ENCODE measurements at places on chromosomes 12 and 14.

DNA sequence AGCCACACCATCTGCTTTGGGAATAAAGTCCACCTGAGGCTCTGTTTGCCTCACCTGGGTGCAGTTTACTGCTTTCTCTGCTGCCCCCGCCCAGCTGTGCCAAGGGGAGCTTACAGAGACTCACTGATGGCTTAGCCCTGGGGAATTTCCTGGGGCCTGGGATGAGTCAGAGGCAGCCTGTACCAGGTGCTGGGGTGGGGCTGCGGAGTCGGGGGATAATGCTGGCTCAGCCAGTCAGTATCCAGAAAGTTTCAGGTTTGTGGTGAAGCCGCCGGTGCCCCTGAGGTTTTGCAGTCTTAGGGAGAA, 22.3 kb downstream of the PLEKHG3 start:
- no peak for DNase-seq

DNA sequence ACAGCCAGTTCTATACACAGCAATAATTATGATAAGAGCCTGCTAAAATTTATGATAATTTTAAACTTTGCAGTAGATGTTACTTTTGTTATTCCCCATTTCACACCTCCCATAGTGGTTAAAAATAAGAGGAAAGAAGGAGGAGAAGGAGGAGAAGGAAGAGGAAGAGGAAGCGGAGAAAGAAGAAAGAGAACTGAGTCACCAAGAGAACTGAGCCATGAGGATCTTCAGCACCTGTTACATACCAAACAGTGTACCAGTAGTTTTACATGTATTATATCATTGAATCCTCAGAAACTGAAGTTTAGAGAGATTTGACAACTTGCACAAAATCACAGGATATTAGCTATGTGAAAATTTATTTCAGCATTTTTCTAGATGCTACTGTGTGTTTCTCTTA, 3.9 kb downstream of the CD163 start:
- DNase-seq, result no peak

DNA sequence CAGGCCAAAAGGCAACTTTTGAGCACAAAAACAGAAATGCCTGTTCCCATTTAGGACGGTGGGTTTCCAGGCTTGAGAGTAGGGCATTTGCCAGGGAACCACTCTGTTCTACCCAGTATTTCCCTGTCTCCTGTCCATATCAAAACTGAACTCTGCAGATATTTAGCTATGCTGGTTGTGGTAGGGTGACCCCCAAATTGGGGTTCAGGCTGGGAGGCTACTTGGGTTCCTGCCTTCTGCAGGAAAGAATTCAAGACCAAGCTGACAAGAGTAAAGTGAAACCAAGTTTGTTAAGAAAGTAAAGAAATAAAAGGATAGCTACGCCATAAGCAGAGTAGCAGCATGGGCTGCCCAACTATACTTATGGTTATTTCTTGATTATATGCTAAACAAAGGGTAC, 3.6 kb upstream of the BLTP3B start:
- DNase-seq, result no peak

DNA sequence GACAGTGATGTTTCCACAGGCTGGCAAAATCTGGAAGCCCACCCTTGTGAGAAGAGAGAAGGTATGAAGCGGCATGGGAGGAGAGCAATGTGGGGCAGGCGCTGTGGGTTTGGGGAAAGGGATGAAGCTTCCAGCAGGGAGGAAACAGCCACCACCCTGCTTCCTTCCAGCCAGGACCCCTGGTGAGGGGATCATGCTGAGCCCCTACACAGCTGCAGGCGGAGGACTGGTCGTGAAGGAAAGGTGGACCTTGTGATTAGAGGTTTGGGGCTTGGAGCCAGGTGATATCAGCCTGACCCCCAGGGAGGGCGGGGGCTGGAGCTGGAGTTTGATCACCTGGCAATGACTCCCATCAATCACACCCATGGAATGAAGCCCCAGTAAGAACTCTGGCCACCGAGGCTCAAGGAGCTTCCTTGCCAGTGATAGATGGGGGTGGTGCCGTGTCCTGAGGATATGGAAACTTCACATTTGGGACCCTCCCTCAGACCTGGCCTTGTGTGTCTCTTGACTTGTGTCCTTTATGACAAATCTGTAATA, 48.6 kb downstream of the RIMBP2 start:
- no peak for DNase-seq

GRCh38 chr14:86756521-86757190, 1226.7 kb downstream of the FLRT2 start:
- DNase-seq, result no peak

DNA sequence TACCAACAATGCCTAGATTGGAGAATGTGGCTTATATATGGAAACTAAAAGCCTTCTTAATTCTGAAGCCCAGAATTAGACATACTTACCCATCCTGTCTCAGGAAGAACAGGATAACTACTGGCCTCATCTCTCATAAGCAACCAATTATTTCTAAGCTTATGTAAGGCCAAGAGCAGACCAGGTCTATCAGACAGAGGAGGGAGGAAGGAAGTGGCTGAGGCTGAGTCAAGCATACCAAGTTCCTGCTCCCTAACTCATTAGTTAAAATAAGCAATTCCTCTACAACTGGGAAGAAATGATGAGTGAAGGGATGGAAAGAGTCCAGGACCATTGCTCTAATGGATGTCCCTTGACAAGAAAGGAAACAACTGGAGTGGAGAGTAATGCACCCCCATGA, 27.0 kb upstream of the INSM2 start:
- no peak for DNase-seq

DNA sequence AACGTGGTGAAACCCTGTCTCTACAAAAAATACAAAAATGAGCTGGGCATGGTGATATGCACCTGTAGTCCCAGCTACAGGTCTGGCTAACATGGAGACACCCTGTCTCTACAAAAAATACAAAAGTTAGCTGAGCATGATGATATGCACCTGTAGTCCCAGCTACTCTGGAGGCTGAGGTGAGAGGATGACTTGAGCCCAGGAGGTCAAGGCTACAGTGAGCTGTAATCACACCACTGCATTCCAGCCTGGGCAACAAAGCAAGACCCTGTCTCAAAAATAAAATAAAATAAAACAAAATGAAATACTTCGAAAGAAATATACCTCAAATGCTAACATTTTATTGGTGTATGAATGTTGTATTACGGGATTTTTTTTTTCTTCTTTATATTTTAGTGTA, 107.6 kb upstream of the EGLN3 start:
- no peak for DNase-seq

DNA sequence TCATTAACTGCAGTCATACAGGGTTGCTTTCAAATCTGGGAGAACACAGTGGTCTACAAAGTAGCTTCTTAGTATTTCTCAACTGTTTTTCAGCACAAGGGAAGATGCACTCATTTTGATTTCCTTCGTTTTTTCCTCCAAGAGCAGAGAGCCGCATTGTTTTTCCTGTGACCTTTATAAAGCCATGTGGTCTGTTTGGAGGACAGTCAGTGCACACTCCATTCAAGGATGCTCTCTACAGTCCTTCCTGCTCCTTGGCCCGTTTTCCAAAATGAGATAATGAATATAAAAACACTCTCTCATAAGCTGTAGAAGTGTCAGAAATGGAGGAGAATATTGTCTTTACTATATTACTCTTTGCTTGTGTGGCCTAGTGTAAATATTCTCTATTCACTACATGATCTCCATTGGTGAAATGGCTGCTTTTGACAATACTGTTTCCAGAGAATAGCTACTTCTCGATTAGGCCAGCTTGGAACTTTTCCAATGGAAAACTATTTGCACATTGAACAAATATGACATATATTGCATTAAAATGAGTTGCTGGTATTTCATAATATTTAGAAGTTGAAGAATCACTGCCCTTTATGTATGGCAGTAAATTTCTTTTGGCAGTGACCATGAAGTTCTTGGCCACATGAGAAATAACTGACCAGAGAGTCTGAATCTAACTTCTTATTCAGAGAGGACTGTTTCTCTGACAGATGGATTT, 393.1 kb upstream of the RGS6 start:
- DNase-seq, result no peak

DNA sequence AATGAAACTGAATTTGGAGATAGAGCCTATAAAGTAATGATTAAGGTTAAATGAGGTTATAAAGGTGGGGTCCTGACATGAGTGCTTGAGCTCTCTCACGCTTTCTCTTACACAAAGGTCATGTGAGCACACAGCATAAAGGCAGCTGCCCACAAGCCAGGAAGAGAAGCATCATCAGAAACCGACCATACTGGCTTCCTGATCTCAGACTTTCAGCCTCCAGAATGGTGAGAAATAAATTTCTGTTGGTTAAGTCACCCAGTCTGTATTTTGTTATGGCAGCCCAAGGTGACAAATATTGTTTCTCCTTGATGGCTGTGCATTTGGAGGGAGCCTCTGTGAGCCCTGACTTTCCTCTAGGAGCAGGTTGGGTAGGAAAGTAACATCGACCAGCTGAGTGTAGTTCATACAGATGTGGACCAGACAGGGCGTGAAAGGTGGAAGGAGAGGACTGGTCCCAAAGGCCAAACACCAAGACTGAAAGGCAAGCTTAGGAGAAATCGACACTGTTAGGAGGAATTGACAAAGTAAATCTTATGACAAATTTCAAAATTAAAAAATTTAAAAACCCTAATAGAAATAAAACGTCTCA, 97.6 kb upstream of the SLC38A2 start:
- no peak for DNase-seq

- DNase-seq, result no peak
These were observed 14.2 kb upstream of the FZD10 start for GRCh38 chr12:130147875-130148596.

DNA sequence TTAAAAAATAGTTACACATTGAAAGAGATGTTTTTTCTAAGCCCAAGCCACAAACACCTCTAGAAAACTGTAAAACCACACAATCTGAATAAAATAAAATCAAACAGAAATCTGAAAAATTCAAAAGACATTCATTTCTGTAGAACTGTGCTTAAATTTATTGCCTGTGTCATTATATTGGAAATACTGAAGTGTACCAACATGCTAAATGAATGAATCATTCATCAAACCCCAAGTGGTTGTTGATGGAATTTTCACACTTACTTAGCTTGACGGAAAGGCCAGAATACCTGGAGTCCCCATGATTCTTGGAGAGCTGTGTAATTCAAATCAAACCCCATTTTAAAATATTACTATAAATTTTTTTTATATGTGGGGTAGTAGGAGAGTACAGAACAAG, 2.7 kb downstream of the KITLG start:
- DNase-seq, result no peak

DNA sequence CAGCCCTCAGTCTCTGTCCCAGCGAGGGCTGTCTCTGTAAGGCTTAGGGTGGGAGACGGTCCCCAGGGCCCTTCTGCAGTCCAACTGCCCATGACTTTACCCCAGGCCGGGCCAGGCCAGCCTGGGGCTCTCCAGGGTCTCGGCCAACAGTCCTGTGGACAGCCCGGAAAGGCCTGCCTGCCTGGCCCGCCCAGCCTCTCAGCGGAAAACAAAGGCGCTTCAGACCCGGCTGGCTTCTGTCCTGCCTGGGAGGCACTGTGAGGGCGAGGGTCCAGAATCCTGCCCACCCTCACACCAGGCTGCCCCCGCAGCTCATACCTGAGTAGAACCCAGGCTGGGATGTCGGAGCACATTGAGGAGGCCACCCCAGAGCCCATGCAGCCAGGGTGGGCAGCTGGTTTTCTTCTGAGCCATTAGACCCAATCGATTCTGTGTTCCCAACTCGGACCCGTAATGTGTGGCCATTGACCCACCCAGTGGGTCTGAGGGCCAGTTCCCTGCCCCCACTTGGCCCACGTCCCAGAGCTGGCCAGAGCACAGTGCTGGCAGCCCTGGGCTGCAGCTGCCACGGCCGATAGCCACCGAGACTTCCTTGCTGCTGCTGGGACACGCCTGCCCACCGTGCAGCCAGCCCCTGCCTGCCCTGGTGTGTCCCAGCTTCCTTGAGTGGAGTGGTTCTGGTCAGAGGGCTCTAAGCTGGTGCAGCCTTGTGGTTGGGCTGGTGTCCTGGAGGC, 1.6 kb downstream of the CRIP2 start:
- DNase-seq, result no peak

GRCh38 chr14:88823968-88824313, 510 bp upstream of the TTC8 start:
- no peak for DNase-seq

GRCh38 chr14:34875031-34875922, at the start of gene BAZ1A:
BAZ1A (minus strand) TSS chr14:34875360; CDS start chr14:34874604, 756 bp downstream.
- DNase-seq, result peak; percentile 86

GRCh38 chr12:106682594-106683234, 91.8 kb upstream of the RIC8B start:
- no peak for DNase-seq

DNA sequence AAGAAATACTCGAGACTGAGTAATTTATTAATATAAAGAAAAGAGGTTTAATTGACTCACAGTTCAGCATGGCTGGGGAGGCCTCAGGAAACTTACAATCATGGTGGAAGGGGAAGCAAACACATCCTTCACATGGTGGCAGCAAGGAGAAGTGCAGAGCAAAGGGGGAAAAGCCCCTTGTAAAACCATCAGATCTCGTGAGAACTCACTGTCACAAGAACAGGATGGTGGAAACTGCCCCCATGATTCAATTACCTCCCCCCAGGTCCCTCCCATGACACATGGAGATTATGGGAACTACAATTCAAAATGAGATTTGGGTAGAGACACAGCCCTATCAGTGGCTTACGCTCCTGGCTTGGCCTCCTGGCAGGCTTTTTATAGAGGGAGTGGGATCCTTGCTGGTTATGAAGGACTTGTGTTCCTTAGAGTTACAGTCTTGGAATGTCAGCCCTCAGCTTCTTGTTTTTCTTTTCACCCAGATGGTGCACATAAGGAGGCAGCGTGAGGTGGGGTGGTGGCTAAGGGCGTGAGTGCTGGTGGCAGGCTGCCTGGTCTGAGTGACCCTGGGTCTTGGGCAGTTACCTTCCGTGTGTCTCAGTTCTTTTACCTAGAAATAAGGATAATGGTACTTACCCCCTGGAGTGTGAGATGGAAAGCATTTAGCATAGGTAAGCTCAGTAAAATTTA, 25.7 kb downstream of the TRAF3 start:
- DNase-seq, result no peak

DNA sequence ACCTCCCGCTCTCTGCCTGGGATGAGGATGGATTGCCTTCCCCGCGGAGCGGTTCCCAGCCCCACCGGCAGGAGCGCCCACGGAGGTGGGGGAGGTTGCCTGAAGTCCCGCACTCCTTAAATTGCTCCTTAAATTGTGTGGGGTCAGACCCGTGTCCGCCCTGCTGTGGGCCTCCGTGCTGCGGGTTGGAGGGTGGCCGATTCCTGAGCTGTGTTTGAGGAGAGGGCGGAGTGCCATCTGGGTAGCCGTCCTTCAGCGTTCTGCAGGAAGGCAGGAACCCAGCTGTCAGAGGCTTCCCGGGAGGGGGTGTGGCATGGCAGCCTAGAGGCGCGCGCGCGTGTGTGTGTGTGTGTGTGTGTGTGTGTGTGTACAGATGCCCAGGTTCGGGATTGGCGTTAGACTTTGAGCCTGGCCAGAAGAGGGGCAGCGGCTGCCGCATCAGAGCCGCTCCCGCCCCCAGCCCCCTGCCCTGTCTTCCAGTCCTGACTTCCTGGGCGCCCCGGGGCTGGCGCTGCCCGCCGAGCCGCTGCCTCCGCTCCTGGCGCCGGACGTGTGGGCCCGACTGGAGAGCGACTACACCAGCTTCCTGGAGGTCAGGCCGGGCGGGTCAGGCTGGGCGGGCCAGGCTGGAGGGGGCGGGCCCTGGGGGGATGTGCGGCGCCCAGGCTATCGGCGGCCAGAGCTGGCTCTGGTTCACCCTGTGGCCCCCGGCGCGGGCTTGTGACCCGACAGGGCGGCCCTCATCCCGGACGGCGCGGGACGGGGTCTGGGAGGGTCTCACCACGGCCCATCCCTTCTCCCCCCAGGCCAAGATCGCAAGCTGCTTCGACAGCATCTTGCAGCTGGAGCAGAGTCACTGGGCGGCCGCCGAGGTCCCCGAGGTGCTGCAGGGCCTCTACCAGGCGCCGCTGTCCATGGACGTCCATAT, 9.2 kb downstream of the EXOC3L4 start:
- no peak for DNase-seq

Measured in activated CD8-positive, alpha-beta memory T cell treated with anti-CD3 and anti-CD28 coated beads for 24 hours (primary cell).